ENCODE measurements at places on chromosomes 2 and 18.
A peak's percentile ranks its signal among the peaks of the same experiment; 100 is the strongest.

DNA sequence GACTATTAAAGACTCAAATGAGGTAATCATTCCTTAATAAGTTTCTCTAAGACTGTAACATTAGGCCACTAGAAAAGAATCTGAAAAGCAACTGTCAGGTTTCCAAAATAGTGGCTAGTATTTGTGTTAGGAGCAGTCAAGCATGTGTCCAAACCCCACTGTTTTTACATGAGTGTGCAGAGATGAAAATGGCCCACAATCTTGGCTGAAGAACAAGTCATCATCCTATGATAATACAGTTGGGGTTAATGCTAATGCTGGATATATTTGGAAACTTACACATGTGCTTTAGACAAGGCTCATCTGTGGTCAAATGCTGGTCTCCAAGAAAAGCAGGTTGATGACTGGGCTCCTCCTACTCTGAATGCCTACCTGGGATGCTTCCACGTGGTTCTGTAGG lies 73.6 kb downstream of the MAIP1 start:
- DNase-seq = no peak

GRCh38 chr2:72515696-72516095 lies 310.1 kb downstream of the EXOC6B start:
- no peak for DNase-seq

DNA sequence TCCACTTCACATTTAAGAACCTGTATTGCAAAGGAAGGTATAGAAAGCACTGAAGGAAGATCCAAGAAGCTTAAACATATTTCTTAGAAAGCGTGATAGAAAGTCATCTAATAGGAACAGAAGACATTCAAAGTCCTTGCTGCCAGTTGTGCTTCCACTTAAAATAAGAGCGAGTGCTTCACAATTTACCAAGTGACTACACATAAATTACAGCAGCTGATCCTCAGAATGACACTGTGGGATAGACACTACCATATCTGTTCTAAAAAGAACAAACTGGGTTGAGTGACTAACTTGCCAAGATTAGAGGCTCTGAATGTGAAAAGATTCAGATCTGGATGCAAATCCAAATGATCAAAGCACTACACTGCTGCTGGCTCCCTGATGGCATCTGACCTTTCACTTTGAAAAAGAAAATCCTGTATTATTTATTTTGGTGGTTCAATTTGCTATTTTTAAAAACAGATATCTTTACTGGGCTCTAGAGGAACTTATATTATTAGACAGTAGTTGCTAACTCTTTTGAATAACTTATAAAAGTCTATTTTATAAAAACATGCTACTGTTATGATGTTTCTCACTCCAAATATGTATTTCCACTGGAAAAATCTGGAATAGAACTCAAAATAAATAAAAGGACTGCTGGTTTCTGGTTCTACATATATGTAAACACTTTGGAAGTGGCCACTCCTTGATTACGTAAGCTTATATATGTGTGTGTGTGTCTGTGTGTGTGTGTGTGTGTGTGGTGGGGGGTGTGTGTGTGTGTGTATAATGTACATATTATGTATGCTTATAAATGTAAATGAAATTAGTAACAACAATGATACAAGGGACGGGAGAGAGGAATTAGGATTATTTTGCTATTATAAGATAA lies 57.4 kb downstream of the KIDINS220 start:
- no peak for DNase-seq

GRCh38 chr2:46610021-46610420 lies 130.7 kb downstream of the TMEM247 start:
- no peak for DNase-seq

GRCh38 chr2:27621524-27621923 lies 7.3 kb downstream of the CCDC121 start:
- DNase-seq = no peak

GRCh38 chr18:26046419-26047077 lies 43.9 kb downstream of the SS18 start:
- no peak for DNase-seq

GRCh38 chr18:48854780-48855179 lies 96.0 kb downstream of the SMAD7 start:
- DNase-seq = no peak

DNA sequence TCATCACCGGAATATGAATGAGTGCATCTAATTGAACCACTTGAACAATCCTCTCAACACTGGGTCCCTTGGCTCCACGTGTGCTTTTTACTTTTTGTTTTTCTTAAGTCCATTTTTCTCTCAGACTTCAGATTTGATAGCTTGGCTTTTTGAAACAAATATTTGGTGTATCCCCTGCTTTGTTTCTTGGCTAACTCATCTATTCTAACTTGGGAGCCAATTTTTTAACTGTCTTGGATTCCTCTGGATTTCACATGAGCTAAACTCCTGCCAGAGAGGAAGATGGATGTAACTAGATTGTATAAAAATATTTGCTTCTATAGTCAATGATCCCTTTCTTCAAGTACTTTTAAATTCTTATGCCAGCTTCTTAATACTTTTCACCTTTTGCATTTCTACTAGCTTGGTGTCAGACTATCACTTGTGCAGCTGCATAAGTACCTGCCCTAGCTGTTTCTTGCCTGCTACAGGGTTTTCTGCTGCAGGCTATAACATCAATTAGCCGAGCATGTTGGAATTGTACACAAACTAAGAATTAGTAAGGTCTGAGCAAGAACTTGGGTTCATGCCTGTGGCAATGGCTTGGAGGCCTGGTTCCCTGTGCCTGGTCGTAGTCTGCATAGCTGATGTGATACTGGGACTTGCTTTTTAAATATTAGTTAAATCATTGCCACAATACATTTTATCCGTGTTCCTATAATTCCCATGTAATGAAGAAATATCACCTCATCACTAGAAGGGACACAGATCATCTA lies 281.5 kb downstream of the EN1 start:
- DNase-seq = no peak

GRCh38 chr2:24491542-24492420 lies 727 bp downstream of the NCOA1 start:
- peak; percentile 74 for DNase-seq

DNA sequence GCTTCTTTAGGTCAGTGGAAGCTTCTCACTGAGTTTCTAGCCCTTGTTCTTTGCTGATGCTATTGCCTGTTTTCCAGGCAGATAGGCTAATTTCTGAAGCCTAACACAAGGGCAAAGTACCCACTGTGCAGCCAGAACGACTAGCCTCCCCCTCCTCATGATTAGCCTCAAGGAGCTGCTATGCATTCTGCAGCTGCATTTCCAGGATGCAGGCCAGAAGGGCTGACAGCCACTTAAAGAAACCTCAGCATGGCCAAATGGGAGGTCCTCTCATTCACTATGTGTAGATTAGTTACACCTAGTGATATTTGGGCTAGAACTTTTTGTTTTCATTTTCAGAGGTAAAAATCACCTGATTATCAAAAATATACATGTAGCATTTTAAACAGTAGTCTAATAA lies 216.0 kb downstream of the RAD51AP2 start:
- no peak for DNase-seq

DNA sequence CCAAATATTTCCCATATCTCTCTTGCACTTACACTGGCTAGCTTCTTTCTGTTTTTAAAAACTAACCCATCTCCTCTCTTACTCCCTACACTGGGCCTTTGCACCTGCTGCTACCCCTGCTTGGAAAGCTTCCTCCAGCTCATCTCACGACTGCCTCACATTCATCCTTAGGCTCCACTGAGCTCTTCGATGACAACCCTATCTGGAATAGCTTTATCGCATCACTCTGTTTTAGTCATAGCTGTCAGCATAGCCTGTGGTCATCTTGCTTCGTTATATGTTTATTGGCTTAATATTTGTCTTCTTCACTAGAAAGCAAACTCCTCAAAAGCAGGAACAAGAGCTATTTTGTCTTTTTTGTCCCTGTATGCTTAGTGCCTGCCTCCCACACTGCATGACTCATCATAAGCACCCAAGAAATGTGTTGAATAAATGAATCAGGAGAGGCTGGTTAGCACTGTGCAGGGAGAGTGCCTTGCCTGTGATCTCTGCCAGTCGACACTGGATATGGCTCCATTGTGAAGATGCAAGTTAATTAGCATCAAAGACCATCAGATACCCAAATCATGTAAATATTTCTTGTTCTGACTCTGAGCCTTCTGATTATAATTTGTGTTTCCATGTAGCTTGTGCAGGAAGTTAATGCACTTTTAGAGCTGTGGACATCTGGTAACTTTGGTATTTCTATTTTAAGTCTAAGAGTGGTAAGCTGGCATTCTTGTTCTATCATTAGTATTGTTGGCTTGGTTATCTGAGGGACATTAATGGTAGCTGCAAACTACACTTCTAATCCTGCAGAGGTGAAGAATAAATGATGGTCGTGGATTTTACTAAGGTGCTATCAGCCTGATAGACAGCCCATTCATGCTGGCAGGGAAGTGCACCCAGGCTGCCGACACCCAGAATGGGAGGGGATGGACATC lies 10.3 kb upstream of the DYTN start:
- no peak for DNase-seq

DNA sequence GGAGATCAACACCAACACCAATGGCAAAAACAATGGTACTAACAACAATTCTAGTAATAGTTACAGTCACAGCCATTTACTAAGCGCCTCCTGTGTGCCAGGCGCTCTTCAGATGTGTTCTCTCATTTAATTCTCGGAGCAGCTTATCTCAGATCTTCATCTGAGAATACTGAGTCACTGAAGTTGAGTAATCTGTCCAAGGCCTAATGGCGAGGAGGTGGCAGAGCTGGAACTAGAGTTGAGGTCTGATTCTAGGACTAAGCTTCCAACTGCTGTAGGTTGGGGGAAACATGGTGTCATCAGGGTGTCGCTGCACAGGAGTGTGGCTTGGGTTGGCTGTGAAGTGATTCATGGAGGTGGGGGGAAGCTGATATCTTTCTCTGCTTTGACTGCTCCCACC lies 156.1 kb downstream of the DYSF start:
- no peak for DNase-seq

- no peak for DNase-seq
Measured at GRCh38 chr2:207035875-207036274, 96.6 kb downstream of the CPO start.

- DNase-seq = no peak
Measured at GRCh38 chr2:113857464-113857863, 32.4 kb upstream of the ACTR3 start.

GRCh38 chr18:59032308-59032707 lies 107.4 kb upstream of the SEC11C start:
- DNase-seq = no peak

DNA sequence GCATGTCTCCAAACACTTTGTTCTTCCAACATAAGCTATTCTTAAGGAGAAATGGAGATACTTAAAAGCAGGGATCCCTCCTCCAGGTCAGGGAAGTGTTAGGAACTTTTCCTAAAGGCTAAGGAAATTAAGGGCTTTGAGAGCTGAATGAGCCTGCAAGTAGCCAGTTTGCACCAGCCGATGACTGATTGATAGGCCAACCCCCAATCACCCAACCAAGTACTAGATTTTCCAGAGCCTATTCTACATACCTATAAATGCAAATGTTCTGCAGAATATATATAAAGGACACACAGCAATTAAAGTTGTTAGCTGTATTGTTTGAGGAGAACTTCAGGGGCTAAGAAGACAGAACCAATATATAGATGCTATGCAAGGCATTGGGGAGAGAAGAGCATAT lies 547.6 kb downstream of the NRXN1 start:
- no peak for DNase-seq

GRCh38 chr18:62522178-62522503 lies 684 bp upstream of the ZCCHC2 start:
- DNase-seq = no peak

- no peak for DNase-seq
Measured at GRCh38 chr2:143937723-143938350, 582.1 kb downstream of the ZEB2 start.

GRCh38 chr18:22021701-22022100 lies 147.7 kb upstream of the GATA6 start:
- DNase-seq = no peak

- no peak for DNase-seq
Measured at GRCh38 chr2:98016908-98017670, 21.3 kb upstream of the TMEM131 start.

GRCh38 chr2:145344076-145344724 lies 824.3 kb upstream of the ZEB2 start:
- no peak for DNase-seq

DNA sequence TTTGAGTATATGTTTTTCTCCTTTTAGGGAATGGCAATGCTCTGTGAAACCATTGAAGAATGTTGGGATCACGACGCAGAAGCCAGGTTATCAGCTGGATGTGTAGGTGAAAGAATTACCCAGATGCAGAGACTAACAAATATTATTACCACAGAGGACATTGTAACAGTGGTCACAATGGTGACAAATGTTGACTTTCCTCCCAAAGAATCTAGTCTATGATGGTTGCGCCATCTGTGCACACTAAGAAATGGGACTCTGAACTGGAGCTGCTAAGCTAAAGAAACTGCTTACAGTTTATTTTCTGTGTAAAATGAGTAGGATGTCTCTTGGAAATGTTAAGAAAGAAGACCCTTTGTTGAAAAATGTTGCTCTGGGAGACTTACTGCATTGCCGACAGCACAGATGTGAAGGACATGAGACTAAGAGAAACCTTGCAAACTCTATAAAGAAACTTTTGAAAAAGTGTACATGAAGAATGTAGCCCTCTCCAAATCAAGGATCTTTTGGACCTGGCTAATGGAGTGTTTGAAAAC lies 82.3 kb downstream of the ACVR2A start:
- no peak for DNase-seq

DNA sequence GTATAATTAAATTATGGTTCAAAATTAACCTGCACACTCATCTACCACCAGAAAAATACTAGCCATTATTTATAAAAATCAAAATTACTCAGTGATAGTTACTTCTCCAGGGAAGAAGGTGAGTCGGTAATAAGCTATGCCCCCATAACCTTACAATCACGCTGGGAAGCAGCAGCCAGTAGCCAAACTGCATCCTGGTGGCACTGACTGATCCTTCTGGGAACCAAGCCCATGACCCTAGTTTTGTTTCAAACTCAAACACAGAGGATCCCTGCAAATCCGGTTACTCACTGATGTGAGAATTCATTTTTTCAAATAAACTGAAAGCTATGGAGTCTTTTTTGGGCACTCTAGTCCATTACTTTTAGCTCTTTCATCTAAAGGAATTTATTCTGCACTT lies 88.2 kb upstream of the VWC2L start:
- no peak for DNase-seq

DNA sequence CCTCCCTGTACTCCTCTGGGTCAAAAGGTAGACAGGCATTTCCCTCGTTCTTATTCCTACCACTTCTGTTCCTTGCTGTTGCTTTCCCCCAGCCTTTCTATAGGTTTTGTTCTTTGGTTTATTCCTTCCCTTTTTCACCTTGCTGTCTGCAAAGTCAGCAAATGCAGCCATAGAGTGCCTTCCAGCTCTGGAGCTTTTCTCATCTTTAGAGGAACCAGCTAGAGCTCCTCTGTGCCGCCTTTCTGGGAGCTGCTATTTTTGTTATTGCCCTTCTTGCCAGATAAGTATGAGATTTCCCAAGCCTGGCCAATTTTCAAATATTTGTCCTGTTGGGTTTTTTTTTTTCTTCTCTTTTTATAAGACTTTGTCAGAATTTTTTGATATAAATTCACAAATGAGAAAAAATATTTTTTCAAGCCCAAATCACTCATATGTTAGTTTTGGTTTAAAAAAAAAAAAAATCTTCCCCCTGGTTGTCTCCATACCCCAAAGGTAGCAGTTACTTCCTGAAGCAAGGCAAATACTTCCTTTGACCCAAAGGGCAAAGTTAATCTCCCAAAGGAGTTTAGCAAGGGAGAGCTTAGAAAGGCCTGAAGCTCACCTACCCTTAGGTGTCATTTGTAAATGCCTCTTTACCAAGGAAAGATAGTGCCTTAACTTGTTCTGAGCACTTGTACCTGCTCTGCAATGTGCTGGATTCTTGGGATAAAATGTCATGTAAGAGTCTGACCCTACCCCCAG lies 5.1 kb upstream of the TTC27 start:
- DNase-seq = no peak

- DNase-seq = no peak
Measured at GRCh38 chr2:11710632-11711353, 35.6 kb upstream of the LPIN1 start.
